ENCODE measurements at places on chromosomes 5 and 9. TPM values are rescaled to one million over a fixed set of nuclear protein-coding genes. Genes with fewer than 3 reads are reported as not detected.

SLIT3 gene
- total RNA-seq, result 5.0 TPM

TPPP gene
- total RNA-seq, result 2.5 TPM

DNA sequence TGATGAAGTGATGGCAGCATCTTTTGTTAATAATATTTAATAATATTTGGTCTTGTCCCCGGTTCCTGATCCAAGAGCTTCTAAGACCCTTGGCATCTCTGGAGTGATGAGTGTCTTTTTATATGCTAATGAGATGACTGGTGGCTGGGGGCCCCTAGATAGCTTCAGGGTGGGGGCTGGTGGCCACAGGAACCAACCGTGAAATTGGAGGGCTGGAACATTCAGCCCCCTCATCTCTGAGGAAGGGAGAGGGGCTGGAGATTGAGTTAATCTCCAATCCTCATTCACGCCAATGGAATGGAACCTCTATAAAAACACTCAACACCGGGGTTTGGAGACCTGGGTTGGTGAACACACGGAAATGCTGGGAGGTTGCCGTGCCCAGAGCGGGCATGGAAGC lies 78.2 kb upstream of the RAPGEF1 start:
- no peak for DNase-seq

ARHGEF39 gene
- 1.2 TPM for total RNA-seq

- DNase-seq, result no peak
Observed at GRCh38 chr9:110874963-110875674, 163.2 kb downstream of the LPAR1 start.

IL5 gene
- total RNA-seq, result not detected

GRCh38 chr5:114416254-114416653 lies 54.4 kb downstream of the KCNN2 start:
- DNase-seq, result no peak

GABRA1 gene
- total RNA-seq, result not detected

DNA sequence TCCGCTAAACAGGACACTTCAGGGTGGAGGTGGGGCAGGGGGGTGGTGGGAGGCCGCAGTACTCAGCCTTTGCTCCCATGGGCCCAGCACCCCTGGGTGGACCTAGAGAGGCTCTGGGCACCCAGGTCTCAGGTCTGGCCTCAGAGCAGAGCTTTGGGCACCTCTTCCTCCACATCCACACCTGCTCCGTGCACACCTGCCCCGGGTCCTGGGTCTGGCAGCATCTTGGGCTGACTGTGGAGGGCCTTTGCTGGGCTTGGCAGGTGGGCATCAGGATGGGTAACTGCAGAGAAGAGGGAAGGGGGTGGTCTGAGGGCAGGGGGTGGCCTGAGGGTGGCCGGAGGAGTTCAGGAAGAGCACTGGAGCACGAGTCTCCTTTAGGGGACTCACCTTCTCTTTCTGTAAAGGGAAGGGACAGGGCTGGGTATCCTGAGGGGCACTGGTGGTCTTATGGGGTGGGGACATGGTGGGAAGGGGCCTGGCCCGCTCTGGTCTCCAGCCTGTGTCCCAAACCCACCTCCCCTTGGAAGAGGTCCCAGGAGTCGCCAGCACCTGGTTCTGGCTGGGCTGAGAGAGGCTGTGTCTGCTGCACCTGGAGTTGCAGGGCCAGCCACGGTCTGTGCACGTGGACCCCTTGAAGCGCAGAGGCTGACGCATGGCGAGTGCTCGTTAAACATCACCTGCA lies 106.7 kb upstream of the IER5L start:
- no peak for DNase-seq

PPIC gene
- total RNA-seq, result 26.8 TPM

DNA sequence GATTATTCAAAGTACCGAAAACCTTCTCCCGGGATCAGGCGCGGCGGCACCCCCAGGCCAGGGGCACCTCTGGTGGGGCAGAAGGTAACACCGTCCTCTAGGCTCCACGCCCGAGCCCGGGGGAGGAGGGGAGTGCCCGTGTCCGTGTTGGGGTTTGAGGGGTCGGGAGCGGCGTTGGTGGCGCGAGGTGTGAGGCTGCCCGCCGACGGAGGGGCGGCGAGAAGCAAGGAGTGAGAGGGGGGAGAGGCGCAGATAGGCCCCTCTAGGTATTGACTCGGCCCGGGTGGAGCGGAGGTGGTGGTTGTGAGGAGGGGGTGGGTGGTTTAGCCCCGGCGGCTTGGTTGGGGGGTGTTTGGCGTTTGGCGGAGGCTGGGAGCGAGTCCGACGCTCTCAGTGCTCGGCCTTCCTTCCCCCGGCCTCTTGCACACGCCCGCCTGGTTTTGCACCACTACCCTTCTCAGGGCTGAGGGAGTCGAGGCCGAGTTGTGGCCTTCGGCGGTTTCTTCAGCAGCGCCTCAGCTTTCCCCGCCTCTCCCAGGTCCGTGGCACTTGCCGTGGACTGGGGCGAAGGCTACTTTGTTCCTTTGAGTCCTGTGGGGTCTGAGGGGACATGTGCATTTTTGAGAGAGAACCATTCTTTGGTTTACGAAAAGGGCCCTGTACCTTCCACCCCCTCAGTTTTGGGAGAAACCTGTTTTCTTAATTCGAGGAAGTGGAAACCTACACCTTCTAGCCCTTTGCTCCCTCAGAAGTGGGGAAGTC lies 450 bp downstream of the GPBP1 start:
- DNase-seq, result no peak

DNA sequence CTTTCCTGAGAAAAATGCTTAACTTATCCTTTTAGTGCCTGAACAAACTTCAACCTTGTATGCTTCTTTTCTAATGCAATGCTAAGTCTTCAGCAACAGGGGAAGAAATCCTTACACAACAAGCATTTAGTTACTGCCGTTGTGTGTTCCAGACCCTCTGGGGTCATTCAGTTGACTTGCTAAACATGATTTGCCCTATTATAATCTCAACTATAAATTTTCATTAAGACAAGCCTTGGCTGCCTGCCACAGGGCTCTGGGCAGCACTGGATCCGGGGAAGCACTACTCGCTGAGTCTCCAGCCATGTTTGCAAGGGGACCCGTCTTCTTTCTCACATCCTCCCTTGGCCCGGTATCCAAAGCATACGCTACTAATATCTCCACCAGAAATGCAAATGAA lies 58.1 kb downstream of the PTCH1 start:
- DNase-seq, result no peak

CIZ1 gene
- 103 TPM for total RNA-seq

GRCh38 chr5:6829150-6829784 lies 116.0 kb downstream of the TENT4A start:
- DNase-seq, result no peak

JAKMIP2 gene
- total RNA-seq, result 0.42 TPM

SLC6A3 gene
- total RNA-seq, result not detected

- DNase-seq, result no peak
Observed at GRCh38 chr5:173743641-173744343, 127.3 kb upstream of the BOD1 start.

DNA sequence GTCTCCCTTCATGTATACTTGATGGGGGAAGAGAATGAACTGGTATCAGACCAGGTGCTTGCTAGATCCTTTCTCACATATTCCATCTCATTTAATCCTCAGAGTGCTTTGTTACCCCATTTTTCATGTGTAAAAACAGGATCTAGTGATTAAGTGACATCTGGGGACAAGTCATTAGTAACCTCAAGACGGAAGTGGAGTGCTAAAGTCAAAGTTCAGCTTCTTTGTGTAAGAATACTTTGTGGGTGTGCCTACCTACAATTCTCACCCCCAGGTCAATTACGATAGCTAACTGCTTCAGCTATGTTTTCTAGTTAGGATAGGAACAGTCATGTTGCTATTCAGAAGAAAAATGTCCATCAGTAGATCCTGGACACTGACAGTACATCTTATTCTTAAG lies 3.1 kb upstream of the FAM120AOS start:
- no peak for DNase-seq

RUSC2 gene
- 29.6 TPM for total RNA-seq

DNA sequence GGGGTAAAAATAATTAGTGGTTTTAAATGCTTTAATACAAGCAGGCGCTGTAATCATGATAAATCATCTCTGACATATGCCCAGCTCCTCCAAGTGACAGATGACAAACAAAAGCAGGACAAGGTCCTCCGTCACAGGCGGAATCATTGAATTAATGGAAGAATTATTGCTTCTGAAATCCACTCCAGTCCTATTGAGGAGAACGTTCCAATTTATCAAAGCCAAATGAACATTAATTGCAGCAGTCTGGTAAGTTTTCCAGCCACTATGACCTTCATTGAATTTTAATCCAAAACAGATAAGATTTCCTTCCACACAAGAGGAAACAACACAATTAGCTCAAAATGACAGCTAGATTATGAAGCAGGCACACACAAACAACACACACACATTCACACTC lies 136.8 kb downstream of the ASTN2 start:
- DNase-seq, result no peak

SLC34A1 gene
- not detected for total RNA-seq

DNA sequence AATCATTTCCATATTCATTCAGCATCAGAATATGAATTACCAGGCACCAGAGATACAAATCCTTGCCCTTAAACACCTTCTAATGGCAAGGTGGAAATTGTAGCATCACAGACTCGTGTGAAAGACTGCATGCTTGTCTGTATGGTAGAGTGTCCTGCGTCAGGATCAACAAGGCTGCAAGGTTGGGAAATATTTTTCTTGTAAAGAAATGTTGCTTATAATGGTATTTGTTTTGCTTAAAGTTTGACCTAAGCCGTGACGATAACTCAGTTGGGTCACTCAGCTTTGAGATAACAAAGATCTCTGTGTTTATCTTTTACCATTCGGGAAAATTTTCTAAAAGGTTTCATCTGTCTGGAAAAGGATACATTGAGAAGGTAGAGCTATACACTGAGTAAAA lies 87.6 kb downstream of the BASP1 start:
- DNase-seq, result no peak

GRCh38 chr9:99680191-99680590 lies 141.5 kb upstream of the NR4A3 start:
- DNase-seq, result peak; percentile 28

DNA sequence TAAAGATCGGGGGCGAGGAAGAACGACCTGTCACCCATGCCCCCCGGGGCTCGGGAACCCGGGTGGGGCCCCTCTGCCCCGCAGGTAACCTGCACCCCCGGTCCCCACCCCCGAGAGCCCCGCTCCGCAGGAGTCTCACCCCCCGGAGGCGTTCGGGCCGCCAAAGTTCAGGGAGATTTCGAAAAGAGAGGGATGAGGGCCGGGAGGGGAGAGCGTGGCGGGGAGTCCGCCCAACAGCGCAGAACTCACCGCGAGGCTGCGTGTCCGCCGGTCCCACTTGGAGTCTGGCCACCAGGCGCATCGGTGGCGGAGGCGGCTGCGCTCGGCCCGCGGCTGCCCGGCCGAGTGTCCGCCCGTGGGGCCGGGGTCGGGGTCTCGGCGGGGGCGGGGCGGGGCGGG lies at the start of gene PHF19:
TSS of gene PHF19 (minus strand) at position 347 of the 399 bp plus-strand sequence. CDS start 2,447 bp downstream, outside the sequence.
- DNase-seq, result no peak

EGFL7 gene
- 58.7 TPM for total RNA-seq

STK32A gene
- total RNA-seq, result 2.9 TPM

DNA sequence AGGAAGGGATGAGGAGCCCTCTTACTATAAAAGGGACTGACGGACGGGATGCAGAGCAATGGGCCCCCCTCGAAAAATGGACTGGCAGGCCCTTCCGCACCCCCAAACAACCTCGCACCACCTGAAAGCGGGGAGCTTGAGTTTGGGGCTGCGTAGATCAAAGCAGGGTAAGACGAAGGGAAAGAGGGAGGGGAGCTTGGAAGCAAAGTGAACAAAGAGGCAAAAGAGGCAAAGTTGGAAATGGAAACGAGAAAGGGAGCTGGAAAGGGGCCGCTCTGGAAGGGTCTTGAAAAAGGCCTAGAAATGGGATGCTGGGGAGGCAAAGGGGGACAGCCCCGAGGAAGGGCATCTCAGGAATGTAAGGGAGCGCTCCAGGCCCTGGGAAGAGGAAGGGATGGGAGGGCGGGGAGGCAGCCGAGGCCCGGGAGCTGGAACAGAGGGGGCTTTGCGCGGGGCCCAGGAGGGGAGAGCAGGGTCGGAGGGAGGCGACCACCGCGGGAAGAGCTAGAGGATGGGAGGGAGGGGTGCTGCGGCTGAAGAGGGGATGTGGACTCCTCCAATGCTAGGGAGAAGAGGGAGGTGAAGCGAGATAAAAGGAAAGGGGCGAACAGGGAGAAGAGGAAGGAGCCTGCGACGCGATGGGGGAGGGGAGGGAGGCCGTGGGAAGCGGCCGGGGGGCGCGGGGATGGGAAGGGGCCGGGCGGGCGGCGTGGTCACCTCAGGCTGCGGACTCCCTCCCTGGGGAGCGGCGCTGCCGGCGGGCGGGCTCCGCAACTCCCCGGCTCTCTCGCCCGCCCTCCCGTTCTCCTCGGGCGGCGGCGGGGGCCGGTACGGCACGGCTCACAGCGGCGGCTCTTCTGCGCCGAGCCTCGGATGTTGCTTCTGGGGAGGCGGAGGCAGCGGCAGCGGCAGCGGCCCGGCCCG lies 577 bp downstream of the RNF145 start:
- no peak for DNase-seq

AK8 gene
- total RNA-seq, result 1.6 TPM

BNC2 gene
- total RNA-seq, result 1.5 TPM

DNA sequence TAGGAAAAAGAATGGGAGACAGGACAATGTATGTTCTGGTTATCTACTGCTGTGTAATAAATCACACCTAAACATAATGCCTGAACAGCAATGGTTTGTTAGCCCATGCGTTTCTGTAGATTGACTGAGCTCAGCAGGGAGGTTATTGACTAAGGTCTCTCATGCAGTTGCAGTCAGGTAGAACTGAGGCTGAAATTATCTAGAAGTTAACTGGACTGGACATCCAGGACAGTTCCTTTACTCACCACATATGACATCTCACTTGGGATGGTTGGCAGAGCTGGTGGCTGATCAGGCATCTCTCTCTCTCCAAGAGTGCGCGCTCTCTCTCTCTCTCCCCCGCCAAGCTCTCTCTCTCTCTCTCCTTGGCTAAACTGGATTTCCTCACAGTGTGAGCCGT lies 8.9 kb upstream of the FOXB2 start:
- DNase-seq, result no peak

SARDH gene
- 1.8 TPM for total RNA-seq

SAPCD2 gene
- 5.3 TPM for total RNA-seq

DNA sequence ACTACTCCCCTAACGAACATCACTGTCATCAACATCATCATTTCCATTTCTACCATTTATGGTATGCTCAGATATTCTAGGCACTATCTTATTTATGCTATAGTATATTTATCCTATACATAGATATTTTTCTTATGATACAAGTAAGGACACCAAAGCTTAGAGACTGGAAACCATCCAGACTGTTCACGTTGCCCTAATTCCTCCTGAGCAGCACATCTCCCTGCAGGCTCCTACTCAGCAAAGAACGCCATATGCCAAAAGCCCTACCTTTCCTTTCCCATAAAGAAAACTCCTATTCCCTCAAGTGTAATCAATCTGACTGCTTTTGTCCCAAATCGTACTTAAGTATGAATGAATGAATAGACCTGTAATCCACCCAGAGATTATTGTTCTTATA lies 247.0 kb downstream of the PRELID2 start:
- no peak for DNase-seq

PCDHAC2 gene
- total RNA-seq, result 0.48 TPM

DNA sequence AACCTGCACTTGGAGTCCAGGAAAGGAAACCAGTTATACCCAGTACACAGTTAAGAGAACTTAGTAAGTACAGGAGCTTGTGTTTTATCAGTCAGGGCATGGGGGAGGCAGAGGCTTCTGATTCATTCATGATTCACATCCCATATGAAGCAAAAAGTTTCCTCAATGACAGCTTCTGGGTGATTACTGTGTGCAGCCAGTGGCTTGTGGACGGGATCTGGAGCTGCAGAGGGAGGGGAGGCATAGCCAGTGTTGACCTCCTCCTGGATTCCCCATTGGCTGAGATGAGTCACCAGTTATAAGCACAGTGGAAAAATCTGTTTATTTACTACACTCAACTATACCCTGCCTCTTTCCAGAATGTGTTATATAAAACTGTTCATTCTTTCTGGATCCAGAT lies 17.7 kb downstream of the IL31RA start:
- DNase-seq, result peak; percentile 98

Data from kidney epithelial cell (primary cell).